ENCODE measurements at places on chromosomes 11 and 22.

GRCh38 chr22:39677967-39678366 is 107.4 kb downstream of the CACNA1I start:
- DNase-seq: no peak

DNA sequence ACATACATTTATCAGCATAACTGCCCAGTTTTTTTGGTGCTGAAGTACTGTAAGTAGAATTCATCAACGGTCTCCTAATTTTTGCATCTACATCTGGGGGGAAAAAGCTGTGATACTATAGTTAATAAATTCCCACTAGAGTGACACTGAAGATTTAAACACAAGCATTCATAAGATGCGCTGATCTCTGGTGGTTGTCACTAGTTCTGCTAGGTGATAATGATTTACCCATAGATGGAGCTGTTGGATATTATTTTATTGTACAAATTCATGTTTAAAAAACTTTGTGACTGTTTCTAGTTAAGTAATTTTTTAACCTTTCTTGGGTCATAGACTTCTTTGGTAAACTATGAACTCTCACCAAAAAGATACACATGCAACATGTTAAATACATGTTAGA is 106.6 kb downstream of the EMSY start:
- DNase-seq: no peak

DNA sequence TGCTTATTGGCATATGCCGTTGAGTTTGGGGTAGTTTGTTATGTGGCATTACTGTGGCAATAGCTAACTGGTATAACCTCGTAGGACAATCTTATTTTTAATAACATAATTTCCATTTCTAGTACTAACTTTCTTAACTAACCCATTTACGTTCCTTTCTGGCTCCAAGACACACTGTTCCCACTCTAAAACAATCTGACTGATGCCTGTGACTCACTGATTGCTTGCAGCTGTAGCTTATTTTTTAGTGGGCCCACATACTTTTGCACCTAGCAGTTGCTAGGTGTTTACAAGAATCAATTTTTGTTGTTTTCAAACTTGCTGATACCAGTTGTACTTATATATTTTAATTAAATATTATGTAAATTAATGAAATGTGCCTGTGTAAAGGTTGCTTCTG is 52.2 kb downstream of the FAT3 start:
- peak; percentile 62 for DNase-seq

DNA sequence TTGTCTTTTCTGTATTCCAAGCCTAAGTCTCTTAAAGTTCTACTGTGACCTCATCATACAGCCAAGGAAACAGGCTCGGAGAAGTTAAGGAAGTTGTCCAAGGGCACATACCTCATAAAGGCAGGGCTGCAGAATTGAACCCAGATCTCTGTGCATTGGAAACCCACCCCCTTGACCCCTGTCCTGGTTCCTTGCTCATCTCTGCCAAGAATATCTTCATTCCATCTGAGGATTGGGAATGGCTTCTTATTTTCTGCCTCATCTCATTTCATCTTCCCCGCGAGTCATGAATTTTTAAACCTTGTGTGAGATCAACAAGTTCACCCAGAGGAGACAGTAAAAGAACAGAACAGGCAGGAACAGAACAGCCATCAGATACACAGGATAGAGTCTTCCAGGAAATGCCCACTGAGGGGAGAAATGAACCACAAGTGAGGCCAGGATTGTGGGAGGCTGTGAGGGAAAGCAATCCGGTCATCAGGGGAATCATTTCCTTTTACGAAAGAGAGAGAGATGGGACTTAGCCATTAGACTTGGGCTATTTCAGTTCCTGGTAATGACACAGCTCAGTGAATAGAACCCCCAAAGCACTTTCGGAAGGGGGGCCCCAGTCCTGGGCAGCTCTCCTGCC is 34.4 kb upstream of the LRRC10B start:
- DNase-seq: no peak

DNA sequence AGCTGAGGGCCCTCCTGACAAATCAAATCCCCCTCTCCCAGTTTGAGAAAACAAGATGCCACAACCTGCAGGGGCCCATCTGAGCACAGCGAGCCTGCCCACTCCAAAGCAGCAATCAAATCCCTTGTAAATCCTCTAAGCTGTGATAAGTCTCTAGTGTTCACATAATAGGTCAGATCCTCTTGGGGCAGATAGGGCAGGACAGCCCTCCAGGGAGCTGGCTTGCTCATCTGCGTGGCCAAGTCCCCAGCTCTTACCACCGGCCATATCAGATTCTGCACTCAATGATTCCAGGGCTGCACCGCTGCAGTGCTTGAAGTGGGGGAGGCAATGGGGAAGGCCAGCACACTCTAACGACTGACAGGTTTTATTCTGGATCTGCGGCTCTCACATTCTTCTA is 29.6 kb upstream of the FLI1 start:
- DNase-seq: no peak

DNA sequence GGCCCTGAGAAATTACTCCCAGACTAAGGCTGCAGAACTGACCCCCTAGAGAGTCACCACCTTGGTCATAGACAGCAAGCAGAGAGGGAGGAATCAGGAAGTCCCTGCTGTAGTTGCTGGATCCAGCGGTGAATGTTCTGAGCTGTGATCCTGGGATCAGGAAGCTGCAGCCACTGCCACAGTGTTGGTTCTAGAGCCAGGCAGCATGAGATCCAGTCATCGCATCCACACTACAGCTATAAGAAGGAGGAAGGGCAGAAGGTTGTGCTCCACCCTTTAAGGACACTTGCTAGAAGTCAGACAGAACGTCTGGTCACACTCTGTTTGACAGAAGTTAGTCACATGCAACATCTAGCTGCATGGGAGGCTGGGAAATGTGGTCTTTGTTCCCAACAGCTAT is 104.7 kb upstream of the OR4B1 start:
- no peak for DNase-seq

DNA sequence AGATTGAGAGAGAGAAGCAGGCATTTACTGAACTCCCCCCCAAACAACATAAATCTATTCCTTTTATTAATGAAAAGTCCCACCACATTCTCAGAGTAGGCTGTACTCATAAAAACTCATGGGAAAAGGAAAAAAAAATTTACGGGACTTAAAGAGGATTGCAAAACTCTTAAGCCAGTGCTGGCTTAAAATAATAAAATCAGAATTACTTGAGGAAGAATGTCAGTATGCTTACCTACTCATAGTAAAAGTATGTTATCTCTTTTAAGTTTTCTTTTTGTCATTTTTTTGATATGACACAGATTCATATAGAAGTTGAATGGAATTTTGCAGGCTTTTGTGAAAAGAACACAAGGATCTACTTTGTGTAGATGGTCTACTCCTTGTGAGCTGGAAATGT is 126.3 kb downstream of the LUZP2 start:
- peak; percentile 62 for DNase-seq
